Colonic mucosa (tissue), 4 donors: ENCODE measurements at places on chromosomes 6 and 20. TPM values are rescaled to one million over a fixed set of nuclear protein-coding genes. Genes with fewer than 3 reads are reported as not detected.

PAK5 gene
- total RNA-seq = 0.07 TPM

CBLN4 gene
- not detected for total RNA-seq

STX11 gene
- 0.59 TPM for total RNA-seq

JARID2 gene
- total RNA-seq = 10.7 TPM

CABLES2 gene
- 7.8 TPM for total RNA-seq

DNA sequence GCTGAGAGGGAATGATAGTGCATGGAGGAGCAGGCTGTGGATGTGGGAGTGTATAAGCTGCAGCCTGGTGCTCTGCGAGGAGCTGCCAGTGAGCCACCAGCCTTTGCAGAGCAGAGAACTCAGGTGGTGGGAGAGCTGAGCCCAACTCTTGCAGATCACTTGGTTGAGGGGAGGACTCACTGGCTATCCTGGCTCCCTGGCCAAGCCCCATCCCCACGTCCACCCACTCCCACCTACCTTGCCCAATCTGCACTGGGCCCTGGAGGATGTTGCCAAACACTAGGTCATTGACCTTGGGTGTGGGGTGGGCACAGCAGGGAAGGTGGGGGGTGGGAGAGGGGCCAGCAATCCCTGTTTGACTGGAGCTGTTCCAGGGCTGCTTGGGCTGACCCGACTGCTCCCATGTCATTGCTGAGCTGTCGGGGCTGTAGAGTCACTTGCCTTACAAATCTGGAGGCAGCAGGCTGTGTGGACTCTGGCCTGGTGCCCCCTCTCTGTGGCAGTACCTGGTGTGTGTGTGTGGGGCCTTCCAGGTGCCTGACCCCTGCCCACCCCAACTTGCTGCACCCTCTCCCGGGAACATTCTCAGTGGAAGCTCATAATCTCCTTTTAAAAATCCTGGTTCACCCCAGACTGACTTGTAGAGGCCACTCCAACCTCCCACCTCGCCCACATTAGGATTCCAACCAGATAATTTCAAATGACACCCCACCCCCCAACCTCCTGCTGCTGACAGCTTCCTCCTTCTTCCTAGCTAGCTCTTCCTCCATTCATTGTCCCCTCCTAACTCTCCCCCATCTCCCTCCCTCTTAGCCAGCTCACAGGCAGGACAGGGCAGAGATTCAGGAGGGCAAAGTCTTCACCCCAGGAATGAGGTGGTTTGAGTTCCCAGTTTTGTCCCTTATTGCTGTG, 162.3 kb downstream of the MRPL14 start:
- no peak overlapping the region for H3K4me3 ChIP-seq
- H3K27me3 ChIP-seq = no peaks in the 10 kb centered on the region
- no peaks in the 10 kb centered on the region for H3K36me3 ChIP-seq
- no peak overlapping the region for H3K27ac ChIP-seq

DNA sequence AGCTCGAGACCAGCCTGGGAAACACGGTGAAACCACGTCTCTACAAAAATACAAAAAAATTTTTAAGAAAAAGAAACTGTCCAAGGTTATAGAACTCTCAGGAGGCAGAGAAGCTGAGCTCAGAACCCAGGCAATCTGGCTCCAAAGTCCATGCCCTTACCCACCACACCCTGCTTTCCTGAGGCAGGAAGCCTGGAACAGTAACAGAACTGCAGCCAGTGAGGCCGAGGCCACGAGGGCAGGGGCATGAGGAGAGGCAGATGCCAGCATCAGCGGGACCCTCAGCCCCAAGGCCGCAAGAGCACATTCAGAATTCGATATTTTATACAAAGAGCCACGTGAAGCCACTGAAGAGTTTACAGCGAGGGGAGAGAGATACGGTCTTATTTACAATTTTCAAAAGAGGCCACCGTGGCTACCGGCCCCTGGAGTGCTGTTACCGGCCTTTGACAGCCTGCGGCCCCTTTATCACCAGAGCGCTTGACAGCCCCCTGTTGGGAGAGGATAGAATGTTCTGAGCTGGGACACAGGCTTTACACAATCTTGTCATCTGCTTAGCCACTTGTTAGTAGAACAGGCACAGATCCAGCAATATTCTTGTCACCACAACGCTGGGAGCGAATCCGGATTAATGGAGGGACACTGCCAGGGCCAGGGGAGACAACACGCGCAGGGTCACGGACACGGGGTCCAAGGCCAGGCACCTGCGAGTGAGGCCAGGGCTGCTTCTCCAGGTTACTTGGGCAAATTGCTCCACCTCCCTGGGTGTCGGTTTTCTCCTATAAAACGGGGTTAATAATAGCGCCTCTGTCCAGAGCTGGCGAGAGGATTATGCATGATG, 5.6 kb downstream of the SPATA2 start:
- H3K27ac ChIP-seq = peak overlapping the region; percentile 48
- H3K27me3 ChIP-seq = no peaks in the 10 kb centered on the region
- H3K4me3 ChIP-seq = no peak overlapping the region
- DNase-seq = peak; percentile 90
